Effector CD8-positive, alpha-beta T cell (primary cell): ENCODE measurements at places on chromosomes 13 and 19.
A peak's percentile ranks its signal among the peaks of the same experiment; 100 is the strongest.

DNA sequence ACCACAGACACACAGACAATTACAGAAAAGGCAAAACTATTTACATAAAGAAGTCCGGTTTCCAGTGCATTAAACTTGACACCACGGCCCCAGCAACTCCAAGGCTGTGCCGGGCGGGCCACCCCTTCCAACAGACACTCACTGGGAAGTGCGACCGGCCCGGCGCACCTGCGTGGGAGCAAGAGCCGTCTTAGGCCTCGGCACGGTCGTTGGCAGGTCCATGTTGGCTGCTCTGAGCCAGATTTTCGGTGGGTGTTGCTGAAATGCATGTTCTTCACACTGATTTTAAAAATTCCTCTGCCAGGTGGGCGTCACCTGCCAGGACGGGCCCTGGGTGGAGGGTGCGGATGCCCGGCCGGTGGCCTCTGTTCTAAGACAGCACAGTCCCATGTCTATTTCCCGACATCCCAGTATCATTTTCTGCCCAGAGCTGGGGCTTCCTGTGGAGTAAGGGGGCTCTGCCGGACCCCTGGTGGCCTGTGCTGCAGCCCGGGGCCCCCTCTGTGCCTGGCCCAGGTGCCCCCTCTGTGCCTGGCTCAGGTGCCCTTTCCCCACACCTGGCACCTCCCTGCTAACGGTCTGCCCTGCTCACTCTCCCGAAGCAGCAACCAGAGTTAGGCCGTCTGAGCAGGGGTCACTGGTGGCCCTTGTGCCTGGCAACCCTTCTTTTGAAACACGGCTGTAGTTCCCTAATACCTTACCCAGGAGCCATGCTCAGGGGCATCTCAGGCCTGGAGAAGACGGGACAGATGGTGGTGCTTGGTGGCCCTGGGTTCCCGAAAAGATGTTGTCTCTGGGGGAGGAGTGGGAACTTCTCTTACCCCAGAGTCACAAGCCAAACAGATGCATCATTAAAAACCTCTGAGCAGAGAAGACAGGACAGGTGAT is 9.2 kb downstream of the TMEM255B start:
- DNase-seq, result no peak

- no peak for DNase-seq
Observed at GRCh38 chr19:3065675-3066357, 3.5 kb upstream of the TLE5 start.

- DNase-seq, result no peak
Observed at GRCh38 chr19:40284251-40284500, 969 bp downstream of the AKT2 start.

DNA sequence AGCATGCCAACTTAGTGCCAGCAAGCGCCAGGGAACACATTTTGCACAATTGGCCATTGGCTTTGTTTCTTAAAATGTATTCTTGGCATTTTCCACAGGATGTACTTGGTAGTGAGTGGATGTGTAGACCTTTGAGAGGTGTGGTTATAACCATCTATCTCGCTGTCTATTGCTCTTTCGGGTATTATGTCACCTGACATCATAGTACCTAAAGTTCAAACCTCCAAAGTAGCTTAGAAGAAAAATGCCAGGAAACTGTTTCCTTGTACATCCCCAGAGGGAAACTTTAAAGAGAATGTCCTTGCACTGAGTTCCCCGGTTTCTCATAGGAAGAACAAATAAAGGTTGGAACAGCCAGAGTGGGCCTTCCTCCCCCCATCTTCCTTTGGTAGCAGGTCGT is 87.6 kb downstream of the FGF9 start:
- DNase-seq, result no peak

GRCh38 chr13:110563463-110563774 is 1.9 kb upstream of the RAB20 start:
- DNase-seq, result no peak

DNA sequence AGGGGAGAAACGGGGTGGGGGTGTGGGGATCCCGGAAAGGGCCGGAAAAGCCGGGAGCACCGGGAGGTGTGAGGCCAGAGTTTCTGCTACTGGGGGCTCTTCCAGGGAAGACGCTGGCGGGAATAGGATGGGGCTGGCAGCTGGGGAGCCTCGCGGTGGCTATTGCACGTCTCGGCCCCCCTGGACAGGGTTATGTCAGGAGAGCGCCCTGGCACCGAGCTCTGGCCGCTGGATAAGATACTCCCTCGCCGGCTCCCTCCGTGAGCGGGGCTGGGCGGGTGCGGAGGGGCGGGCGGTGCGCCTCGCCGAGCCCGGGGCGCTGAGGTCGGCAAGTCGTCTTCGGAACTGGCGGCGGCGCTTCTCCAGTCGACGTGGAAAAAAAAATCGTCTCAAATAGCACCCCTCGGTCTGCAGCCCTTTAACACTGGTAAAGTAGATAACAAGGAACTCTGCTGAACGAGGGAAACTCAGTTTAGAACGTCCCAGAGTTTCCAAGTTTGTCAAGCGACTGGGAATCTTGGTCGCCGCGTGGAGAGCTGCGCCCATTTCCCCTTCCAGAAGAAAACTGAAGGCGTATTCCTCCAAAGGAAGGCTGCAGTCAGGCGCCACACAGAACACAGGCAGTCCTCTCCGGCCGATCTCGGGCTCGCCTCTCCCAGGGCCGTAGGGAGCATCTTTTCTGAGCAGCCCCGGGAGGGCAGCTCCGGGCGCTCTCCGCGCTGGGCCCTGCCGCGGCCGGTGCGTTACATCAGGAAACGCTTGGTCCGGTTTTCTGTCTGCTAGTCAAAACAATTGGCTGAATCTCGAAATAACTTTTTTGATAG is 115.1 kb downstream of the KCNRG start:
- DNase-seq, result no peak

GRCh38 chr19:29873024-29873800 is 61.4 kb downstream of the CCNE1 start:
- DNase-seq, result peak; percentile 60

DNA sequence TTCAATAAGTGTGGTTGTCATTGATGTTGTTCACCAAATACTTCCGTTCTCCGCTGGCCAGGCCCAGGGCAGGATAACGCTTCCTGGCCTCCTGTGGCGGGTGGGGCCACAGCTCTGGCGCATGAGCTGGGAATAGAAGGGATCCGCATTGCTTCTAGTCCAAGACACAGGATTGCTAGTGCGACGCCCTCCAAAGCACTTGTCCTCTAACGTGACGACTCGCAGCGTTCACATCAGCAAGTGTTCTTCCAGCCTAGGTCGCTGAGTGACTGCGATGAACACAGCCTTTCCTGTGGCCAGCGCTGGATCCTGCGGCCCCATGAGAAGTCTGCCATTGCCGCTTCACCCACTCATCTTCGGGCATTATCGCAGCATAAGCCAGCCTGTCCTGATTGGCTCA is 39.4 kb downstream of the VSTM2B start:
- no peak for DNase-seq

DNA sequence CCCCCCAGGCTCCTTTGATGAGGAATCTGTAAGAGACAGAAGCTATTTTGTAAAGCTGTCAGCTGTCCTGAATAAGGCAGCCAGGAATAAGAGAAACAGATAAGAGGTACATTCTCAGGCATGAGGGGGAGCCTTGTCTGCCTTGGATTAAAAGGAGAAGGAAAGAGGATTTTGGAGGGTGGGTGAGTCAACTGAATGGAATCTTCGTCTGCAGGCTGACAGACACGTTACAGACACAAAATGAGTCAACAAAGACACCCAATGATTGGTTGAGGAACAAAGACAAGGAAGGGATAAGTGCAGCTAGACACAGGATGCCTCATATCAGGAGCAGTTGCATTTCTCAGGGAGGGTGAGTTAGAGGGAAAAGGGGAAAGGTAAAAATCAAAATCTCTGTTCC is 162.5 kb downstream of the OLFM4 start:
- no peak for DNase-seq

GRCh38 chr19:17303940-17304267 is 679 bp upstream of the ABHD8 start:
- no peak for DNase-seq

DNA sequence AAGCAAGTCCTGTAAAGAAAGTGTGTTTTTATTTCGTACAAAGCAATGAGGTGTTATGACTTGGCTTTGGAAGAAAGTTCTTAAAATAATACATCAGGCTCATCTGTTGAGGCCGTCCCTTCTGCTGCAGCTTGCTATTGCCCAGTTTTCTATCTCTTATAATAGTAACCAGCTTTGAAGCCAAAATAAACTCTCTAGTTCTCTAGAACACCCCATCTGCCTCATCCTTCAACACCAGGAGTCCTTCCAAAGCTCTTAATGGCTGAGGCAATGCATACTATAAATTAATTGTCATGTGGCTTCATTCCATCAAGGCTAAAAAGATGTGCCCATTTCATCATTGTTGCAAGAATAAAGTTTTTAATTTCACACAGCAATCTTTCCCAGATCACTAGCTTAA is 49.4 kb upstream of the IPO5 start:
- DNase-seq, result no peak

DNA sequence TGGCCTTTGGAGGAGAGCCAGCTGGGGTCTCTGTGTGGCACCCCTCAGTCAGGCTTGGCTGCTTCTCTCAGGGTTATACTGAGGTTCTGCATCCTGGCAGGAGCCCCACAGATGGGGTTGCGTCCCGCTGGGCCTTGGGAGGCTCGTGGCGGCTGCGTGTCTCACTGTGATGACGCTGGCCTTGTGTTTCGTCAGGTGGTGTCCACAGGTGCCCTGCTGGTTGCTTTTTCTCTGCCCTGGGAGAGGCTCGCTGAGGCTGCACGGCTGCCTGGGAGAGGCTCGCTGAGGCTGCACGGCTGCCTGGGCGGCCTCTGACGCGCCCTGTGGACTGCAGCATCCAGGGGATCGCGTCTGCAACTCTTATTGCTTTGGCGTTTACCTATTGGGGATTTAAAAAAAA is 15.4 kb downstream of the DOT1L start:
- no peak for DNase-seq

DNA sequence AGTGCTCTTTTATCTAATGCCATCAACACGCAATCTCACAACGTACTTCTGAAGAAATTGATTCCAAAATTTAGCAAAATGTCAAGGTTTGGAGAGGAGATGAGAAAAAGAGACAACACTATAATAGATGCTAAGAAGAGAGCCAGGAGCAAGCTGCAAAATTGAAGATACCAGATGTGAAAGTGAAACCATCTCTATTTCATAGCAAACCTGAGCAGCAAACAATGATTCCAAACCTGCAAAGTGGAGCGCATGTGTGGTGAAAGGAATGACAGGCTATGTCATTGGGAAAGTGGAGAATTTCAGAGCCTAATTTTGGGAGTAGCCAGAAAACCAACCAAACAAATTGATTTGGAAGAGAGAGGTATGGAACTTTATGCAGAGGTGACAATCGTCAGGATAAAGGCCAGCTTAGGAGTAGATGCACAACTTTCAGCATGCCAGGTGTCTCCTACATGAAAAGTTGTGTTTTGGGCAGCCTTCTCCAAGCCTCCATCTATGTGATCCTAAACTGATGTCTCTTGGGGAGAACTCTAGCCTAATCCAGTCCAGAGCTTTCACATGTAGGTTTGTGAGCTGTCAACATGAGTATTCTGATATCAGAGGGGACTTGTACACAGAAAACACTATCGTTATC is 158.4 kb upstream of the FNDC3A start:
- DNase-seq, result no peak

- DNase-seq, result no peak
Observed at GRCh38 chr19:51439021-51439465, 19.2 kb downstream of the SIGLEC8 start.

GRCh38 chr19:808423-808775 is 11.1 kb downstream of the PTBP1 start:
- DNase-seq, result no peak

GRCh38 chr19:6797646-6798045 is 25.1 kb downstream of the VAV1 start:
- no peak for DNase-seq

GRCh38 chr13:58187881-58188280 is 556.3 kb downstream of the PCDH17 start:
- DNase-seq, result no peak

DNA sequence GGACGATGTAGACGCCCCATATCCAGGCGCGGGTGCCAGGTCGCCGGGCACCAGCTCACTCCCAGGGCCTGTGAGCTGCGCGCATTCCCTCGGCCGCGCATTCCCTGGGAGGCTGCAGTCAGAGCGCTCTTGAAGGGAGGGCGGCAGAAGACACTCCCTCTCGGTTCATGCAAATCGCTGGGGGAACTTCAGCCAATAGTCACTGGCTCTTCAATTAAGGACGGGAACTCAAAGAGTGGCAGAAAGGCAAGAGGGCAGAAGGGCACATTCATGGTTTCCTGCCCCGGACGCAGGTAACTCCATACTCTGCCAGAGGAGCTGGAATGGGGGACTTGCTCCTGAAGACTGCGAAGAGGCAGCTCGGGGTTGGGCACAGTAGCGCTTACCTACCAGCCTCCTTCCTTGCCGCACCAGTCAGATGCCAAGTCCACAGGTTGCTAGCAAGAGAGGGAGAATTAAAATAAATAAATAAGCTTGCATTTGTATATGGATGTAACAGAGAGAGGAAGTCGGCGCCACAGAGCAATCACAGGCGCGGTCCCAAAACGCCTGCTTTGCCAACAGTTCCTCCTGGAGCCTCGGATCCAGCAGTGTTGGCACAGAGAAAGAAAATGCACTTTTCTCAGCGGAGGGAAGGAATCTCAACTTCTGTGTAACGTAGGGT is 459 bp downstream of the PCDH20 start:
- no peak for DNase-seq

GRCh38 chr13:32989290-32989667 is 26.9 kb upstream of the KL start:
- no peak for DNase-seq

GRCh38 chr19:3612901-3613741 is 6.4 kb upstream of the TBXA2R start:
- DNase-seq, result no peak

GRCh38 chr19:58181902-58182576 is 822 bp upstream of the ZNF274 start:
- peak; percentile 7 for DNase-seq

DNA sequence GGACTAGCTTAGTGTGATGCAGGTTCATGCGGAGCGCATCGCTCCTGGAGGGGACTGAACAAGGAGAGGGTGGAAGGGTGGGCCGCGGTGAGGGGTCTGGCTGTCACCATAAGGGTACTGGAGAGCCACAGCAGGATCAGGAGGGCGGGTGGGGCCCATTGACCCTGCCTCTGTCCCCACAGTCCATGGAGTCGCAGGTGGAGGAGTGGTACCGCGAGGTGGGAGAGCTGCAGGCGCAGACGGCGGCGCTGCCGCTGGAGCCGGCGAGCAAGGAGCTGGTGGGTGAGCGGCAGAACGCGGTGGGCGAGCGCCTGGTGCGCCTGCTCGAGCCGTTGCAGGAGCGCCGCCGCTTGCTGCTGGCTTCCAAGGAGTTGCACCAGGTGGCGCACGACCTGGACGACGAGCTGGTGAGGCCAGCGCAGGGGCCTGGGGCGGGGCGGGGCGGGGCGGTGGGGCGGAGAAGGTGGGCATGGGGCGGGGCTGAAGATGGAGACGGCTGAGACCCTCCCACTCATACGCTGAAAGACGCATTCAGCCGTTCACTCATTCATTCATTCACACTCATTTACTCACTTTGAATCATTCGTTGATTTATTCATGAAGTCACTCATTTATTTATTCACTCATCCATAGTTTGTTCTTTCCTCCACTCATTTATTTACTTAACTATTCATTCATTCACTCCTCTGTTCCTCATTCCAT is 27.5 kb upstream of the SHKBP1 start:
- DNase-seq, result peak; percentile 65
